ENCODE measurements at places on chromosomes 3 and 15.

DNA sequence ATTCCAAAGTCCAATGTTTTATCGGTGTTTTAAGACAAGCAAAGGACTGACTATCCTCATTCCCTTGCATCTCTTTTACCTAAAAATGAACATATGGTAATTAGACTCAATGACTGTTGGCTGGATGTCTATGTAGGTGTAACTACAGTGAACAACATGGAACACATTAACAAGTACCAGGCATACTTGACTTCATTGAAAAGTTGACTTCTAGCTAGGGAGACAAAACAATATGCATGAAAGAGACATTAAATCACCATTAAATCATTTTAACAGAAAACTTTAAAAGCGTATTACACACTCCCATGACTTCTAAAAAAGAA lies 34.3 kb upstream of the ANPEP start:
- no peak for DNase-seq

DNA sequence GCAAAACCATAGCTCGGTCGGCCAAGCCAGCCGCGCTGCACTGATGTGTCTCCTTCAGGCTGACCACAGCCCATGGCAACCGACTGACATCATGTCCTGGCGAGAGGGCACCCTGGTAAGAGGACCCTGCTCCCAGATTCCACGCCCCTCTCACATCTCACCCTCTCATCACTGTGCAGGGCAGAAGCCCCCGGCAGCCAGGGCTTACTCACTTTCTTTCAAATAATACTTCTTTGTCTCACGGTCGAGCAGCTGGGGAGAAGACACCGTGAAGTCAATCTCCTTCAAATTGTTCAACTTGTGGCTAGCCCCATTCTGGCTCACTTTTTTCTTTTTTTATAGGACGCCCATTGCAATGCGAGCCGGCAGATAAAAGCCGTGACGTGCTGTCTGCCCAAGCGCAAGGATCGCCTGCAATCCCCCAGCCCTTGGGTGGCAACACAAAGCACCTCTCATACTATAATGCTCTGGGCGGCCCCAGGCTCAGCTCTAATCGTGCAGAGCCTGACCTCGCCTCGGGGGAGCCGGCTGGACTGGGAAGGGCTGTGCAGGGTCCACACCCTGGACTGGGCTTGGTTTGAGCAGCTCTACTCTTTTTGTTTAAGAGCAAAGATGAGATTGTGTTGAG lies 33.6 kb downstream of the VGLL4 start:
- DNase-seq: no peak

- DNase-seq: no peak
Measured at GRCh38 chr15:59406446-59406845, 31.5 kb upstream of the FAM81A start.

GRCh38 chr3:59809710-59810444 lies 760.1 kb upstream of the CFAP20DC start:
- no peak for DNase-seq

GRCh38 chr3:36215241-36215640 lies 165.1 kb upstream of the STAC start:
- DNase-seq: no peak

DNA sequence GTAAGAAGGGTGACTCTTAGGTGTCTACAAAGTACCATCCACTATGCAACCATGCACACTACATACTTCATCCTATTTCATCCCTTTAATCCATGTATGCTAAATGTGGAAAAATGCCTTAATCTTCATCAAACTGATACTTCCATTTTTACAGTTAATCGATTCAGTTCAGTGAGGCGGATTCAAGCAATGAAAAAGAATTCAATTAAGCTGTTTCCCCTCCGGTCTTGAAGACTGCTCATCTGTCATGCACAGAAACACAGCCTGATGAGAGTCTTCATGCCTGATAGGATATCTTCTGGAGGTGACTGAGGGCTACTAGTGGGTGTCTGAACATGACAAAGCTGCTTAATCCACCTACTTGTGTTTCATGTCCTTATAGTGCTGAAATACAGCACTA lies 270.6 kb upstream of the ALCAM start:
- no peak for DNase-seq

- DNase-seq: no peak
Measured at GRCh38 chr3:181728470-181729340, 17.0 kb downstream of the SOX2 start.

- DNase-seq: no peak
Measured at GRCh38 chr3:98763076-98763475, at the start of gene ST3GAL6. Gene ST3GAL6 (plus strand): TSS chr3:98763340. CDS start chr3:98768441, 5,101 bp downstream.

- DNase-seq: no peak
Measured at GRCh38 chr3:110344897-110345767, 726.5 kb upstream of the NECTIN3 start.

- DNase-seq: peak; percentile 4
Measured at GRCh38 chr15:48861813-48862431, 16.0 kb upstream of the EID1 start.

DNA sequence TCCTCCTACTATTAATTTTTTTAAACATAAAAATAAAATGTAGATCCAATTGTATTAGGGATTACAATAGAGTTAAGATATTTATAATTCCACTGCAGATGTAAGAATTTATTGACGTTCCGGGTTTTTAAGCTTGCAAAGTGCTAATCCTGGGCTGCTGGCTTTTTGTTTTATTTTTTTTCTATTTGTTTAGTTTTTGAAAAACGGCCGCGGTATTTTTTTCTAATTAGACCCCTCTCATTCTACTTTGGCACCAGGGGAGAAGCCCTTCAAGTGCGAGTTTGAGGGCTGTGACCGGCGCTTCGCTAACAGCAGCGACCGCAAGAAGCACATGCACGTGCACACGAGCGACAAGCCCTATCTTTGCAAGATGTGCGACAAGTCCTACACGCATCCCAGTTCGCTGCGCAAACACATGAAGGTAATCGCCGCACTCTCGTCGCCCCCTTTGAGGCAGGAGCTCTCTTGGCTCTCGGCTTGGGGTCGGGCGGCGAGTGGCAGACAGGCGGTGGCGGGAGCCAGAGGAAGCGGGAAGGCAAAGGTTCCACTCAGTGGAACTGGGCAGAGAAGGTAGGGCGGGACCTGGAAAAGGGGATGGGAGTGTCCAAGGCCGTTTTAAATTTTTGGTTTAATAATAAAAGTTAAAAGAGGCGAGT lies 3.2 kb downstream of the ZIC1 start:
- DNase-seq: no peak

- no peak for DNase-seq
Measured at GRCh38 chr3:14278265-14278798, 99.7 kb downstream of the LSM3 start.

DNA sequence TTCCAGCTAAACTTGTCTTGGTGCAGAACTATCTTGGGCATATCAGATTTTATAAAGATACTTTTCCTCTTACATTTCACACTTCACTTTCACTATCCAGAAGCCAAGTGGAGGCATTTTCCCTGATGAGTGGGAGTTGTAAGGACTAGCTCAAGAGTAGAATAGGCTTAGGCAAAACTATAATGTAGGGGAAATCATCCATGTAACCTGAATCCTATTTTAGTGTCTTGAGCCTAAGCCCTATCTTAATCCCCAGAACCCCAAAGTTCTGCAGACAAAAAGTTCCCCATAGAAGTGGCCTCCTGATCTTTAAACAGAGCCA lies 42.2 kb upstream of the CD47 start:
- DNase-seq: no peak

GRCh38 chr15:58247855-58248842 lies 110.0 kb downstream of the AQP9 start:
- no peak for DNase-seq

GRCh38 chr3:169150920-169151319 lies 512.6 kb downstream of the MECOM start:
- no peak for DNase-seq

GRCh38 chr3:69271098-69271497 lies 114.8 kb downstream of the FRMD4B start:
- DNase-seq: no peak

DNA sequence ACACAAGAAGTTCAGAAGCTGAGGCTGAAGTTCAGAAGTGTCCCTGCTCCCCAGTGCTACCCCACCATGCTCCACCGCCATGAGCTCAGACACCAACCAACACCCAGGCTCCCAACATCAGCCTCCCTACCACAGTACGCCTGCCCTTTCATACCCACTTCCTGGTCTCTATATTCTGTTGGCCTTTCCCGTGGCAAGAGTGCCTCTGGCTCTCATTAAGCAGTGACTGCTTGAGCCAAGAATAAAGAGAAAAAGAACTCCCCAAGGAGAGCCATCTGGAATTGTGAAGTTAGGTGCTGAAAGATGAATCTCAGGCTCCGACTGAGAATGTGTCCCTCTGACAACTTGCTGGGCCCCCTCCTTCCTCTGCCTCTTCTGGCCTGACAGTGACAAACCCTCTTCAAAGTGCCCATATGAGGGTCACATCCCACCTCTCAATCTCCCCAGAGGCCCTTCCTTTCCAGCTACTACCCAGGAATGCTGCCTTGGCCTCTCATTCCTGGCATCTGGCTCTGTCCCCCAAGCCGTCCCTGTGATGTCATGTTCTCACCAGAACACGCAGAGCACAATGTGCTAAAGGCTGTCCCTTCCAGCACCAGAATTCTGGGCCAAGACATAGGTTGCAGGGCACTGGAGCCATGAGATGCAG lies 306.8 kb downstream of the NTRK3 start:
- no peak for DNase-seq

DNA sequence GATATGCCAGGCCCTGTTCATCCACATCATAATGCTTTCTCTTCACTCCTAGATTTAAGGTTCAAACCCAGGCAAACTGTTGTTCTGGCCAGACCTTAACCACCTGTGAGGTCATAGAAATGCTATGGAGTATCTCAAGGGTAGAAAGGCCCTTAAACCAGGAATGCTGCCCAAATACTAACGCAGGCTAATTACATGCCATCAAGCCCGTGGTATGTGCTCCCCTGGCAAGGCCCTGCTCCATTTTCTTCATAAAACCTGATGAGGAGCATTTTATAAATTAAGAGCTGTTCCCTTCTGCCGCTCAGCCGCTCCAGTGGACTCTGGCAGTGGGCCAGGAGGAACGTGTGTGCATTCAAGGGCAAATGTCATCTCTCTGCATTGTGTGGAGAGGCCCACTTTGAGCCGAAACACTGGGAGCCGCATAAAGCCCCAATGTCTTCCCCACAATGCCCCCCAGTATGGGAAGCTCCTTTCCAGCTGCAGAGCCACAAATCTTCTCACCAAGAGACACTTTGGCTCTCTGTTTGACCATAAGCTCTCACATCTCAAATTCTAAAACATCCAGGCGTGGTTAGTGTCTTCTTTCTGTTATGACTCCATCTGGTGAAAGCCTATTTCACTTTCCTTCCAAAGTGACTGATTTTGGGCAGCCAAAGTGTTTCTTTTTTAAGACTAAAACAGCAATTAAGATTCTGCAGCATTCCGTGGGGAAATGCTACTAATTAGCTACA lies 210.8 kb upstream of the NR2E3 start:
- no peak for DNase-seq

- no peak for DNase-seq
Measured at GRCh38 chr3:159964166-159964973, 24.3 kb upstream of the IL12A start.

GRCh38 chr3:74089814-74090213 lies 465.1 kb upstream of the PDZRN3 start:
- no peak for DNase-seq

DNA sequence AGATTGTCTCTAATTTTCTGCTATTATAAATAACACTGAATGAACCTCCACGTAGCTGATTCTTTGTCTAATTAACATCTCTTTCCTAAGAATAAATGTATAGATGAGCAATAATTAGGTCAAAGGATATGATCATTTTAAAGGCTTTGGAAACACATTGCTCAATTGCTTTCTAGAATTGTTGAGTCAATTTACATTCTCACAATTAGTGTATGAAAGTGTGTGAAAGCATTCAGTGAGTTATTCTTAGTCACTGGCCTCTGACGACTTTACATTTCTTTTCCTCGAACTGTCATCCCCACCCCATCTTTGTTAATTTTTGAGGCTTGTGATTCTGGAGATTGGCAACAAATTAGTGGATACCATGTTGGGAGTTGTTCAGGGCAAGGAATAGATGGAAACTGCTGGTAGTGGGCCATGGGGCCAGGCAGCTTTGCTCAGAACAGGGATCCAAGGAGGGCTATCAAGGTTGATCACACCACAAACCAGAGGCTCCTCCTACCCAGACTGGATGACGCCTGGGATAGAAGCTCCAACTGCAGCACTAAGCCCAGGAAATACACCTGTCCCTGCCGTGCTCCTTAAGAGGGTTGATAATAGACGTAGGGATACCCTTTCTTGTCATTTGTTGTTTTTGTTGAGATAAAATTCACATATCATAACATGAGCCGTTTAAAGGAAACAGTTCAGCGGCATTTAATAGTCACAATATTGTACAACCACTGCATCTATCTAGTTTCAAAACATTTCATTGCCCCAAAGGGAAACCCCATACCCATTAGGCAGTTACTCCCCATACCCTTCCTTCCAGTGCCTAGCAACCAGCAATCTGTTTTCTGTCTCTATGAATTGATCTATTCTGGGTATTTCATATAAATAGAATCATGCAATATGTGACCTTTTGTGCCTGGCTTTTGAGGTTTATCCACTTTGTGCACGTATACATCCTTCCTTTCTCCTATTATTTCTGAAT lies 27.9 kb downstream of the EIF1B start:
- DNase-seq: no peak

- no peak for DNase-seq
Measured at GRCh38 chr3:72396899-72397298, 451.3 kb downstream of the SHQ1 start.

GRCh38 chr15:52112203-52112750 lies 298 bp downstream of the BCL2L10 start:
- DNase-seq: no peak

GRCh38 chr3:57059411-57059810 lies 1.1 kb upstream of the SPATA12 start:
- DNase-seq: no peak

GRCh38 chr15:92952458-92952850 lies 52.3 kb downstream of the CHD2 start:
- no peak for DNase-seq

DNA sequence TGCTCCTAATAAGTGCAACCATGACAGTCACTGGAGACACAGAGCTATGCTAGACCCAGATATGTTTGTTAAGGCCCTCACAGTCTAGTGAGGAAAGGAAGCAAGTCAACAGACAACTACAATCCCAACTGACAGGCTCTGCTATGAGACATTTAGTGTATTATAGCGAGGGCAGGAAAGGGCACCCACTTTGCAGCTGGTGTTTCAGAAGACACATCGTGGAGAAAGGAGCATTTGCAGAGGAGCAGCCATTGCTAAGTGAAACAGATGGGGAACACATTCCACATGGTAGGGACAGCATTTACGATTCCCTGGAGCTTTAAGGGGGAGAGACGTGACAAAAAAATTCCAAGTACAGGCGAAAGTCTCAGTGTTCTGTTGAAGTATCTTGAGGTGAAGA lies 685.6 kb downstream of the AGBL1 start:
- DNase-seq: no peak

DNA sequence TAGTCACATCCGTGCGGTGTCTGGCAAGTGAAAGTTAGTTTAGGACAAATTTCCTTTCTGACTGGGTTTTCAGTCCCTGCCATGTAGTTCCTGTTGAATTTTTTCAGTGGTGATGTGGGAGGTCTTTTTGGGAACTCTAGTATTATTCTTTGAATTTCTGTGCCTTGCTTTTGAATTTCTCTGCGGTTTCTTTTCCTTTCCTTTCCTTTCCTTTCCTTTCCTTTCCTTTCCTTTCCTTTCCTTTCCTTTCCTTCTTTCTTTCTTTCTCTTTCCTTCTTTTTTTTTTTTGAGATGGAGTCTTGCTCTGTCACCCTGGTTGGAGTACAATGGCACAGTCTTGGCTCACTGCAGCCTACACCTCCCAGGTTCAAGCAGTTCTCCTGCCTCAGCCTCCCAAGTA lies 88.2 kb downstream of the CGNL1 start:
- DNase-seq: no peak

GRCh38 chr3:179177611-179178010 lies 29.5 kb downstream of the PIK3CA start:
- DNase-seq: no peak

GRCh38 chr3:49788056-49788455 lies 1.7 kb upstream of the IP6K1 start:
- DNase-seq: no peak
